ENCODE measurements at places on chromosomes 2 and 18.
A peak's percentile ranks its signal among the peaks of the same experiment; 100 is the strongest.

GRCh38 chr2:149167001-149167780, 128.7 kb downstream of the LYPD6B start:
- DNase-seq: peak; percentile 77

GRCh38 chr2:58856100-58856499, 615.0 kb upstream of the FANCL start:
- DNase-seq: peak; percentile 58

DNA sequence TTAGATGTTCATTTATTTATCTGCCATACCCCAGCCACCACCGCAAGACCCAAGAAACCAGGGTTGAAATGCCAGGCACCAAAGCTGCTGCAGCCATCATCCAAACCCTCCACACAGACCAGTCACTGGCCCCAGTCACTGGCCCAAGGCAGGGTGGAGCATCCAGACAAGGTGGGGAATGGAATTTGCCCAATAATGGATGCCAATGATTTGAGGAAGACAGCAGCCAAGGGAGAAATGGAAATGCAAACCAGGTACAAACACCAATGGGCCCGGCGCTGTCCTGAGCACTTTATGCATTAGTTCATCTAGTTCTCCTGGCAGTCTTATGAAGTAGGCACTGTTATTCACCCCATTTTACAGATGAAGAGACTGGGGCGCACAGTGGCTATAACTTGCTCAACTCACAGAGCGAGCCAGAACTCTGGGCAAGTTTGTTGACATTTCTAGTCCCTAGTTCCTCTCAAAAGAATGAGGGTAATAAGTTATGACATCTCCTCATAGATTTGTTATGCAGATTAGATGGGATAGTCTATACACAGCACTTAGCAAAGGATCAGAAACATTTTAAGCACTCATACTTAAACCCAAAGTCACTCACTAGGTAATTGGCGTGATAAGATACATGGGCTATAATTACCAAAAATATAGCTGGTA, 173.3 kb downstream of the TMEM247 start:
- no peak for DNase-seq

DNA sequence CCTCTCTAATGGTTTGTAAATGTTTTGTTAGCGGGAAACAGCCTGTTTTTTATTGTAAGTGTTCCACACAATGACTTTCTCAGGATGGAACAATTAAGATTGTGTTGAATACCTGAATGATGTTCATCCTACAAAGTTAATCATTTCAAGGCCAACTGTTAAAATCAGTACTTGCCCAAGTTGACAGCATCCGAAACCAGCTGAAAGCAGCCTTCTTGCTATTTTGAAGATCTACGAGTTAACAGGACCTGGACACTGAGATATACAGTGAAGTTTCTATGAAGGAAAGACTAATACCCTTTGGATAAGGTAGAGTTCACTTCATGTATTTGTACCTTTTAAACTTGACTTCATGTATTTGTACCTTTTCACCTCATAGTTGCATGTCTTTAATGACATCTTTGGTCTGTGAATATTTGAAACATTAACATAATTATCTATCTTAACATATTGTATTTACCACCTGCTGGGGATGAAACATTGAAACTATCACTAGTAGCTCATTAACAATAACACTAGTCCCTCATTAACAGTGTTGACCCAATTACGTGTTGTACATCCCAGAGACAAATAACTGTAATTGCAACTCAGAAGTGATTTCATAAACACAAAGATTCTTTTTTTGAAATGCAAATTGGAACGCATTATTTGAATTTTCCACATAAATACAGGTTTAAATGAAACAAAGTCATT, 556.0 kb upstream of the MEX3C start:
- DNase-seq: no peak

DNA sequence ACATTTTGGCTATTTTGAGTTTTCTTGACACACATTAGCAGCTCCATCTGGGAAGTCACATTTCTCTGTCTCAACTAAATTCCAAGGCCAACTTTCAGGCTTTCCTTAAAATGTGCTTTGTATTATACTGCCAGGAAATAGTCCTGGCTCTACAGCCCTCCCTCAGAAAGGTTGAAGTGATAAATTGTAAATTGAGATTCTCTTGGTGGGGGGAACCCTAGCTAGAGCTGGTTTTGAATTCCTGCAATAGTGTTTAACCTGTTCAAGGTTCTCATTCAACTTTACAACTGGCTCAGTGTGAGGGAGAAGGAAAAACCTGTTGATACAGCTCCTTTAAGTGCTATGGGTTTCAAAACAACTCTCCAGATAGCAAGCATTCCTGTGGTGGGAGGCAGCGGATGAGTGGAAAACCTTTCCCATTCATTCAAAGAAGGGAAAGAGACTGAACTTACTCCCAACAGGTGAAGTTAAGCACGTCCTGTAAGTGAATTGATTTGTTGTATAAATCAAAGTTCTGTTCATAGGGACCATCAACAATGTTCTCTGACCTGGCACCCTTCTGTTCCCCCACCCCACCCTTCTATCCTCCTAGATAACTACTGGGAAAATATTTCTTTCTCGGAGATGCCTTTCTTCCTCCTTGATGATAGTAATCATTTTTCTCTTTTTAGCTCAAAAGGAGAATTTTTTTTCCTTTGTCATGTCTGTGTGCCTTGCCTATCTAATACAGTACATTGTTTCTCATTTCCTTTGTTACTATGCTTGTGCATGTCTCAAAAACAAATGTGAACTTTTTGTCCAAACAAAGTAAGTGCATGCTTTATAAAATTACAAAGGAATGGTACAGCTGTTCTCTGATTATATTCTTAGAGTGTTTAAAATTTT, 44.2 kb upstream of the SLC39A10 start:
- peak; percentile 94 for DNase-seq

GRCh38 chr2:16978301-16978700, 312.7 kb upstream of the CYRIA start:
- no peak for DNase-seq

- no peak for DNase-seq
Observed at GRCh38 chr2:38116762-38117161, 40.8 kb upstream of the CYP1B1 start.

GRCh38 chr2:69213782-69214181, 173.2 kb downstream of the GFPT1 start:
- no peak for DNase-seq

DNA sequence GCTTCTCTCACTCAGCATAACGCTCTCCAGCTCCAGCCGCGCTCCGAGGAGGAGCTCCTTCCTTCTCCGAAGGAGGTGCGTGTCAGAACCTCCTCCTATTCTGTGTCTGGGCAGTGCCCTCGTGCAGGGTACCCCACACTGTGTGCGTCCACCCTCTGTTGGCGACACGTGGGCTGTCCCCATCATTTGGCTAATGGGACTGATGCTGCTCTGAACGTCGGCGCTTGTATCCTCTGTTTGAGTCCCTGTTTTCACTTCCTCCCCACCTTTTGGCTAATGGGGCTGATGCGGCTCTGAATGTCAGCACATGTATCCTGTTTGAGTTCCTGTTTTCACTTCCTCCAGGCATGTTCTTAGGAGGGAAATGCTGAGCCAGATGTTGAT, 22.2 kb downstream of the KCNG2 start:
- DNase-seq: peak; percentile 32

GRCh38 chr18:22412176-22412911, 5.4 kb downstream of the CTAGE1 start:
- DNase-seq: no peak

DNA sequence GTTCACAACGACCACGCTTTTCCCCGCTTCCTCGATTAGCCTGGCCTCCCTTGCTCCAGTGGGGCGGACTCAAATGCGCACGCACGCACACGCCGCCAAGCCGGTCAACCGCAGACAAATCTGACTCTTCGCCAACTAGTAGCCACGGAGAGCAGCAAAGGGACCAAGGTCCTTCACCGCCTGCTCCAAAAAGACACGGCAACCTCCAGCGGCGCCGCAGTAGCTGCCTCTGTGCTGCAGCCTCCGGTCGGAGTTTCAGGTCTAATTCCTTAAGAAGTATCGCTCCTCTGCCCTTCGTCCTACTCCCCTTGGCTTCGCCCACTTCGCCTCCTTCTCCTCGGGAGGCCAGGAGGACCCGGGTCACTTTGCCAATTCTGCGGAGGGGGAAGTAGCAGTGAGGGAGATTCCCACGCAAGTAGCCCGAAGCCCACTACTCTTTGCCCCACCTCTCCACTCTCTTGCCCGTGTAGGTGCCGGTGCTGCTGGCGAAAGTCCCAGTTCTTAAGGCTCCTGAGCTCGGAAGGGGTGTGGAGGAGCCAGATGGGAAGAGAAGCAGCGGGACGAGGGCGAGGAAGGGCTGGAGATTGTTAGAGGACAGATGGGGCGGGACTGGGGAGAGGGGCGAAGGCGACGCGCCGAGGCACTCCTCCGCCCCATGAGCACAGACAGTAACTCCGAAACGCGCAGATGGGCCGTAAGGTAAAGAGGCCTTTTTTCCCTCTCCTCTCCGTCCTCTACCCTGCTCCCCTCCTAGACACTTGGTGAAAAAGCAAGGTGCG, 615 bp downstream of the AKAIN1 start:
- no peak for DNase-seq

- DNase-seq: no peak
Observed at GRCh38 chr2:35409762-35410161, 945.8 kb upstream of the CRIM1 start.

DNA sequence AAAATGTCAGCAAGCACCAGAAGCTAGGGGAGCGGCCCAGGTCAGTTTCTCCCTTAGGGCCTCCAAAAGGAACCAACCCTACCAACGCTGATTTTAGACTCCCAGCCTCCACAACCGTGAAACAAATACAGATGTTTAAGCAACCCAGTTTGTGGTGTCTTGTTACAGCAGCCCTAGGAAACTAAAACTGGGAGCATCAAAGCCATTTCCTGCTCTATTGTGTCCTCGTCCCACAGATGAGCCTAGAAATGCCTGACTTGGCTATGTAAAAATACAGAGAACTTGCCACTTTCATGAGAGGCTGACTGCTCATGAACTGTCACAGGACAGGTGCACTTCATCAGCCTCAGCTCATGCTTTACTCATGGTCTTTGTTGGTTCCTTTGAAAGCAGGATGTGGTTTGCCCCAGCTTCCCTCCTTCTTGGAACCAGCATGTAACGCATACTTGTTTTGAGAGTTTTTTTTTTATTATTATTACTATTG, 97.6 kb upstream of the SLC39A10 start:
- DNase-seq: no peak

DNA sequence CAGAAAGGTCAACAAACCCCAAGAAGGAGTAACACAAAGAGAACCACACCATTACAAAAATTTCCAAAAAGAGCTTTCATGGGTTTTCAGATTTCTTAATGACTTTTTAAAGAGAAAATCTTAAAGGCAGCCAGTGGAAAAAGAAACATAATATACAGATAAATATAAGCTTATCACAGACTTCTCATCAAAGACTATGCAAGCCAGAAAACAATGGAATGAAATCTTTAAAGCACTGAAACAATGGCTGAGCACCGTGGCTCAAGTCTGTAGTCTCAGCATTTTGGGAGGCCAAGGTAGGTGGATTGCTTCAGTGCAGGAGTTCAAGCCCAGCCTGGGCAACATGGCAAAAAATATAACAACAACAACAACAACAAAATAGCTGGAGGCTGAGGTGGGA, 237.4 kb downstream of the CYP26B1 start:
- no peak for DNase-seq

- DNase-seq: no peak
Observed at GRCh38 chr2:61252031-61252430, 90.0 kb downstream of the C2orf74 start.

- no peak for DNase-seq
Observed at GRCh38 chr2:32691678-32692077, 63.8 kb downstream of the TTC27 start.

DNA sequence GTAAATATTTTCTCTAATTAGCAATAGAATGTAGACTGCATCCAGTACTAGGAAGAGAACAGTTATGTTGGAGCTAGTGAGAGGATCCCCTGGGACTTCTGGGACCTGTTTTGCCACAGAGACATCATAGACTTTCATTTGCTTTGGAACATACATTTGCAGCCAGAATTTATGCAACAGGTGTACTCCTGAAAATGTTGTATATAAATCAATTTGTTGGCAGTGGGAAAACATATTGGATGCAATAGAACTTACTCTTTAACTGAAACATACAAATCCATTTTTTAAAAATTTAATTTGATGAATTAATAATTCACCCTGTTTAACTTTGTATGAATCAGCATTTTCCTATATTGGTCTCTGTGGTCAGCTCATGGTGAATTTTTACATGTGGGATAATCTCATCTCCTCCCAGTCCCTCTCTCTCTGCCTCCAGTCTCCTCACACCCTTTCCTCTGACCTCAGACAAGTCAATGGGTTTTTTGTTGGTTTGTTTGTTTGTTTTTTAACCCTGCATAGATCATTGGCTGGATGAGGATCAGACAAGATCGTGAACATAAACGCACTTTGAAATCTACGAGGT, 263.0 kb downstream of the LPIN1 start:
- DNase-seq: no peak

DNA sequence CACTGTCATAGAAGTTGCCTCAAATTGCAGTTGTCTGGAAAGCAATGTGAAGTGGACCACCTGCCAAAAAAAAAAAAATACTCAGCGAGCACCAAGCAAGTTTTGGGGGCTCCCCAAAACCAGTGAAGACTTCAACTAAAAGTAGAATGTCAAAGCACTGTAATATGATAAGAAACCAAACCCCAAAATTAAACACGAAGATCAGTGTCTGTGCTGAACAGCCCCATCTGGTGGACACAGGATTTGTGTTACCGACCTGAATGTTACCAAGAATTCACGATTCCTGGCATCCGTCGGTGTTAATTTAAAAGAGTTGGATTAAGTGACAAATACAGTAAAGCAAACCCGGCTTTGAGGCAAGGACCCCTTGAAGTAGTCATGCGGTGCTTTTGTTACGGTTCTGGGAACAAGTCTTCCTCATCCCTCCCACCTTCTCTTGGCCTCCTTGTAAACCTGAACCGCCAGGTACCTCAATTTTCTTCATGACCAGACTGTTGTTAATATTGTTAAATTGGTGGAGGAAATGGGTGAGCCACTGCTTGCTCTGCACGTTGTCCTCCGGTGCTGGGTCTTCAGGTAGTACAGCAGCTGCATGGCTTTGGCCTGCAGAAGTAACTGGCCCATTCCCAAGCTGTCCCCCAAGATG, 31.3 kb upstream of the SSB start:
- no peak for DNase-seq

- DNase-seq: peak; percentile 70
Observed at GRCh38 chr18:69752737-69753380, 194.8 kb downstream of the CD226 start.

DNA sequence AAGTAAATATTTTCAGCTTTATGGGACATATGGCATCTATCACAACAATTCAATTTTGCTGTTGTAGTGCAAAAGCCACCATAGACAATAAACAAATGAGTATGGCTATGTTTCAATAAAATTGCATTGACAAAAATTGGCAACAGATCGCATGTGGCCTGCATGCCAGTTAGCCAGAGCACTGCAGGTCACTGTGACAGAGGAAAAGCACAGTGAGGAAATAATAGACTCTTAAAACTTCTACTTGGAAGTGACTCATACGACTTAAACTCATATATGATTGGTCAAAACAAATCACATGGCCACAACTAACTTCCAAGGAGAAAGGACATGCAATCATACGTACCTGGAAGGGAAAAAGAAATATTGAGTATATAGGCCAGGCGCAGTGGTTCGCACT, 44.4 kb downstream of the EXOC6B start:
- DNase-seq: no peak

All from islet precursor cell (in vitro differentiated cells).